NCI-H2107 (cell line): ENCODE measurements at places on chromosomes 16 and 17.

DNA sequence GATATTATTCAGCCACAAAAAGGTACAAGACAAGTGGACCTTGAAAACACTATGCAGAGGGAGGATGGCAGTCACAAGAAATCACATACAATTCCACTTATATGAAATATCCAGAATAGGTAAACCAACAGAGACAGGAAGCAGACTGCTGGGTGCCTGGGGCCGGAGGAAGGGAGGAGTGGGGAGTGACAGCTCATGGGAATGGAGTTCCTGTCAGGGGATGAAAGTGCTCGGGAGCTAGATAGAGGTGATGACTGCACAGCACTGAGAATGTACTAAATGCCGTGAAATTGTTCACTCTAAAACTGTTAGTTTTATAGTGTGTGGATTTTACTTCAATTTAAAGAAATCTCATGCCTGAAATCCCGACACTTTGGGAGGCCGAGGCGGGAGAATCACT lies 74.2 kb upstream of the MED9 start:
- DNase-seq, result no peak

DNA sequence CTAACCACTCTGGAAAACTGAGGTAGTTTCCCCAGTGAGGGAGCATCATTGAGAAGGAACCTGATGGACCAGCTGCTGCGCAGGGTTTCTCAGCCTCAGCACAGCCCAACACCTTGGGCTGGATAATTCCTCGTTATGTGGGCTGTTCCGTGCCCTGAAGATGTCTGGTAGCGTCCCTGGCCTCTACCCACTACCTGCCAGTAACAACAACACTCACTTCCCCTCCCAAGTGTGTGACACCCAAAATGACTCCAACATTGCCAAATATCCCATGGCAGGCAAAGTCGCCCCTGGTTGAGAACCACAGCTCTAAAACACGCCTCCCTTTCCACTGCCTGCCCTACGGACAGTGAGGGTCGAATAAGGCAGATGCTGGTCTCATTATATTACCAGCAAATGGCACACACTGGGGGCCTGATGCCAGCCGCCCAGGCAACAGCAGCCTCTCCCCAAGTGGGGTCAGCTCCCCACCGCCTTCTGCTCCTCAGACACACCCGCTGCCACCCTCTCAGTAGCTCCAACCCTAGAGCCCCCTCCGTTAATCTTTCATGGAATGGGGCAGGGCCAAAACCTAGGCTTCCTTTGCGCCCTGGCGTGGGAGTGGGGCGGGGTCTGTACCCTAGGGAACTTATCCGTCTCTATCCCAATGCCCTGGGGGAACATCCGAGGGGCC lies 1.0 kb downstream of the RHBDF2 start:
- no peak for DNase-seq

DNA sequence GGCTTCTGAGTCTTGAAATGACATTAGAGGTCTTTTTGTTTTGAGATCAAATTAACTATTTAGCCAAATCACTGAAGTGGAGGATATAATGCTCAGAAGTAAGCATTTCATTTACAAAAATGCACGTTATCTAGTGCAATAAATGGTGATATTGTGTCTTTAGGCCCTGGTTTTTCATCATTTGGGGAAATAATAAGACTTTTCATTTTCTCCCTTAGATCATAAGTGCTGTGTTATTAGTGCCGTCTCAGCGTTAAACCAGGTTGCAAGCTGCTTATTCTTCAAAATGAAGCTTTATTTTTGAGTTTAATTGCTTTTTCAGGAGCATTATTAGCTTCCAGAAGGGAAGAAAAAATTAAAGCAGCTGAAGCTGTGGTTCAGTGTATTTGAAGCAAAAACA lies 1416.8 kb upstream of the GOT2 start:
- no peak for DNase-seq

DNA sequence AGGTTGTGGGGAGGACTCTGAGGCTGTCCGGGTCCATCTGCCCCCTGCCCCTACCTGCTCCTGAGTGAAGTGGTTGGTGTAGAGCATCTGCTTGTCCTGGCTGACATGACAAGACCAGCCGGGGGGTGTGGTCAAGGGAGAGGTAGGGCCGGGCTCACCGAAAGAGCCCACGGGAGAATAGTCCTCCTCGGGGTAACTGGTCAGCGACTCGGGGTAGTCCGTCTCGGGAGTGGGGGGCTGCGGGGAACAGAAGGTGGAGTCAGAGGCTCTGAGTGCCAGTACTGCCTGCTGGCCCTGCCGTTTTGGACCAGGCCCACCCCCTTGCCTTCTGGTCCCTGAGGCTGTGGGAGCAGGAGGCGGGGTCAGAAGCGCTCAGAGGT lies 27.8 kb downstream of the ARHGAP27 start:
- no peak for DNase-seq

DNA sequence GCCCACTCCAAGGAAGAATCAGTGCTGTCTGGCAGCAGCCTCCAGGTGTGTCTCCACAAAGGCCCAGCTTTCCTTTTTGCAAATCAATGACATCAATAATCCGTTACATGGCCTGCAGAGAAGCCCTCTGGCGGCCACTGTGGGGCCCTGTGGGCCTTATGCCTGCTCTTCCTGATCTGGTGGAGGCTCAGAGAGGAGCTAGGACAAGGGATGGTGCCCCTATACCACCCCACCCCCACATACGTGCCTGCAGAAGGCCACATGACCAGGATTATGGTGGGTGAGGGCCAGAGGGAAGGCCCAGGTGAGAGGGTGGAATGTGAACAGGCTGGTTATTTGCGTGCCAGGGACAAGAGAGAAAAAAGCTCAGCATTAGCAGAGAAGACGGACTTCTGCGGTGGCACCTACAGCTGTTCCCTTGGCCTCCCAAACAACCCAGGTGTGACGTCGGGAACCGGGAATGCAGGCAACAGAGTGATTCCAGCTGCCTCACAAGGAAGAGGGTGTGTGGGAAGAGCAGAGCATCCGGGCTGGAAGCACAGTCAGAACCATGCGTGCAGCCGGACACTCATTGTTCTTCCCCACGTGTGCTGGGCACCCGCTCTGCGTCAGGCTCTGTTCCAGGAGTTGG lies 22.5 kb downstream of the EIF4A3 start:
- DNase-seq, result no peak

DNA sequence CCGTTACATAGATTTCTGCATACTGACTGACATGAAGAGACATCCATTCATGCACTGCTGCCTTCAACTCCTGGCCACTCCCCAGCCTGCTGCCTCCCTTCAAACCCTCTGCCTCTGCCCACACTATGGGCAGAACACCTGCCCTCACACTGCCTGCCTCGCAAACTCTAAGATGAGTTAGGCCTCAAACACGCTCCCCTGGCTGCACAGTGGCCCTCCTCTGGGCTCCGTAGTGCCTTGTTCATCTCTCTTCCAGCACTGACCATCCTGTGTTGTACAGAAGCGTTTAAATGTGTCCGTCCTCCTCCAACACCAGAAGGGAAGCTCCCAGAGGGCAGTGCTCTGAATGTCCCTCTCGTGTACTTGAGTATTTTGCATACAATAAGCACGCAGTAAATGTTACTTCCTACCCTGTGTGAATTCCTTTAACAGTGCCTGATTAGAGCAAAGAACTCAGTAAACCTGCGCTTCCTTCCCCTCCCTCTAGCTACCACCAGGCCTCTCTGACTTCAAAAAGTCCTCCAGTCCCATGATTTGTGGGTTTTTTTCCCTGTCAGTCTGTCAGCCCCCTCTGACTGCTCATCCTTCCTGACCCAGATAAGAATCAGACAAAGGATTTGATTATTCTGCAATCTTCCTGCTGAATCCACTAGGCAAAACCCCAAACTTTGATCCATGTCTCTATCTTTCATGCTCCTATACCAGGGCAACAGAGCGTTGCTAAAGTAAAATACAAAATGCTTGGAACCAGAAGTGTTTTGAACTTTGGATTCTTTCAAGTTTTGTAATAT lies 3.9 kb downstream of the DHX33 start:
- no peak for DNase-seq

DNA sequence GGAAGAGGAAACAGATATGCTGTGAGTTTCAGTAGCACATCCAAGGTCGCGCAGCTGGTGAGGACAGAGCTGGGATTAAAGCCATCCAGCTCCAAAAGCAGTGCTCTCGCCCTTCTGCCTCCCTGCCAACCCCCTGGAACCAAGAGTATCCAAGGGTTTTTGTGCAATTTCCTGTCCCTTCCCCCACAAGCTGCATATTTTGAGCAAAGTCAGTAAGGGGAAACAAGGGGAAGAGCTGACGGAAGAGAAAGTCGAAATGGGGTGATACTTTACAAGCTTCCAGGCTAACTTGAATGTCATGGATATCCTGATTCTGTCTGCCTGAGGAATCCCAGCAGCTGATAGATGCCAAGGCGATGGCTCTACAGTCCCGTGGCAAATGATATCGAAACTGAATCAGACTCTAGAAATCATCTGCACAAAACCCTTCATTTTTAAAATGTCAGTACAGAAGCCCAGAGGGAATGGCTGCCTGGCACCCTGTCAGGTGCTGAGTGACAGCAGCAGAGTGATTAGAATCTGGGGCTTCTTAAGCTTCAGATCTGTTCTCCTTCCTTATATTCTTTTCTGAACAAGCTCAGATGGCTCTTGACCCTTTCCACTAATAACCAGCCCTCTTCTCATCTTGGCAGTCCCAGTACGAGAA lies 42.9 kb upstream of the TEKT3 start:
- DNase-seq, result no peak

DNA sequence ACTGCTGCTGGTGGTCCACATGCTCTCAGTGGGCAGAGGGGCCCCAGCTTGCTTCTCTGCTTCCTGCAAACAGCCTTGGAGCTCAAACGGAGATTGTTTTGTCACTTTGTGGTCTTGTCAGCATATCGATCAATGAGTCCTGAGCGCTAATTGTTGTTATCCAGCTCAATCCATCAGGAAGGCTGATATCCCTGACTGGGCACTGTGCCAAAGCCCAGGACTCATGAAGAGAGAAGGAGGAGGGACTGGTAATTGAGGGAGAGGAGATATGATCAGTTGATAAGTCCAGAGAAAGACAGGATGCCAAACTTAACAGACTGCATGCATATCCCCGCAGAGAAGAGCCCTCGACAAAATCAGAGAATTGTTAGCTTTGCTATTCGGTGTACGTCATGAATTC lies 58.6 kb upstream of the DNAH9 start:
- DNase-seq, result no peak

DNA sequence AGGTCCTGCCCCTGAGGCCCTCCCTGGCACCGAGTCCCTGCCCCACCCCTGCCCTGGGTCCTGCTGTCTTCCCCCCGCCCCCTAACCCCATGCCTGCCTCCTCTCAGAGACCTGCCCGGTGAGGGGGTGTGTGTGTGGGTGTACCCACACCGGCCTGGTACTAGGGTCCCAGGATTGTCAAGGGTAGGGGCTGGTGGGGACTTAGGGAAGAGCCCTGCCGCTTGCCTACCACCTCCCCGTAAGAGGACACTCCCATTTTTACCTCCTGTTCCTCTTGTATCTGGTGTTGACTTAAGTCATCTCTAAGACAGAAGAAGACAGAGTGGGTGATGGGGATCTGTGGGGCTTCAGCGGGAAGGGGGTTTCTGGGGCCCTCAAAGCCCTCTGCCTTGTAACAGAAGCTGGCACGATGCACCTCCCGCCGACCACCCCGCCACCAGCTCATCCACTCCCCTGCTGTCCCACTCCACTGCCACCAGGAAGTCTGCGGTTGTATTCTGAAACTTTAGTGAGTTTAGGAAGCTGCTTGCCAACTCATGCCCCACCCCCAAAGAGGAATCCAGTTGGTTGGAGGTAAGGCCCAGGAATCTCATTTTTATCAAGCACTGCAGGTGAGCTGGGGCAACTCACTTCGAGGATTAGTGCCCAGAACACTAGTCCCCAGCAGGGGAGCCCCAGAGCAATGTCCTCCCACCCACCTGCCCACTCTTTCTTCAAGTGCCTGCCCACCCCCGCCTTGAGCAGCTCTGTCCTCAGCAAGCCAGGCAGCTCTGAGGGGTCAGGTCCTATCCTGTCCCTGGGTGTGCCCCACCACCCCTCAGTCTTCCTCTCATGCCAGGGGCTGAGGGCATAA lies 5.6 kb downstream of the SPATA32 start:
- no peak for DNase-seq

GRCh38 chr17:54898576-54898975 lies 2.1 kb upstream of the TOM1L1 start:
- DNase-seq, result peak; percentile 12

- DNase-seq, result no peak
Observed at GRCh38 chr16:85853547-85854545, 45.1 kb upstream of the IRF8 start.

DNA sequence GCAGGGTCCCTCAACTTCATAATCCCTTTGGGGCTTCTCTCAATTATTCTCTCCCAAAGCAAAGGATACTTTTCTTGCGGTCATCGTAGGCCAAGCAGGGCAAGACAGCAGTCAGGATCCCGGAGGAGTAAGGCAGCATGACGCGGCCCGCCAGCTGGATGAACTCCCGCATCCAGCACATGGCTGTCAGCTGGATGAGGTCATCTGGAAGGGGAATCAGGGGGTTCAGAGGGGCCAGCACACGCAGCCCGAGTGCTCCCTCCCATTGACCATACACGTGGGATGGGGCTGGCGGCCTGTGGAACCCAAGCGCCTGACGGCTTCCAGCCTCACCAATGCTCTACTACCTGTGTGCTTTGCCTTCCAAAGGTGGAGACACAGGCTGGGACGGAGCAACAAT lies 19.2 kb downstream of the VAC14 start:
- DNase-seq, result no peak

- no peak for DNase-seq
Observed at GRCh38 chr17:40945414-40945813, 8.0 kb upstream of the KRT23 start.

DNA sequence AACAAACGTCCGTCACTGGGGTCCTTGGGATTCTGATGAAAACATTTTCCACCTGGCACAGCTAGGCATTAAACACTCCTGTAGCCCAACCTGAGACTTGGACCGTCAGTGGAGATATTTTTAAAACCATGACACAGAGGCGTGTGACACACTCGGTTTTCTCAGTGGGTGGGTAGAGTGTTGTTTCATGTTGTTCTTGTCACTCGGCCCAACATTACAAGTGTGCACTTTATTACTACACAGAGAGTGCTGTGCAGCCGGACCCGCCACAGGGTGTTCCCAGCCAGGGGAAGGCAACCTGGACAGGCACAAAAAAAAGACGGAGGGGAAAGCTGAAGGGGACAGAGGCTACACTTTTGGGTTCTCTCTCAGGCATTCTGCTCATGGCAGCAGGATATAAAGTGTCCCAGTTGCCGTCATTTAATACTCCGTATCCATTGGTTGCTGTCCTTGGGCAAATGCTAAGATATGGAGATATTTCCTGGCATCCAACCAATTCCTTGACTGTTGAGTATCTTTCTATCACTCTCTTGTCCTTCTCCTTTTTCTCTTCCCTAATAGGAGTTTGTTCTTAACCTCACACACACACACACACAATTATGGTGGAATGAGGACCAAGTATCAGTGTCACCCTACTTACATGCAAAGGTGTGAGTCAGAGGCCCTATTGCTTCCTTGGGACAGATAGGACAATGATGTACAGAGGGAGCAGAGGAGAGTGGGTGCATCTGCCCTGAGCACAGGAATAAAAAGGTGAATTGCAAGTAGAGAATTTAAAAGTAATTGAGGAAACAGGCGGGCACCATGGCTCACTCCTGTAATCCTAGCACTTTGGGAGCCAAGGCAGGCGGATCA lies 154.1 kb upstream of the SOX9 start:
- no peak for DNase-seq
